ENCODE measurements at places on chromosomes 5 and 9.

- no peak for DNase-seq
These were observed 11.1 kb downstream of the TTC39B start for GRCh38 chr9:15295761-15296405.

- DNase-seq, result no peak
These were observed 37.8 kb upstream of the NDFIP1 start for GRCh38 chr5:142070734-142071133.

DNA sequence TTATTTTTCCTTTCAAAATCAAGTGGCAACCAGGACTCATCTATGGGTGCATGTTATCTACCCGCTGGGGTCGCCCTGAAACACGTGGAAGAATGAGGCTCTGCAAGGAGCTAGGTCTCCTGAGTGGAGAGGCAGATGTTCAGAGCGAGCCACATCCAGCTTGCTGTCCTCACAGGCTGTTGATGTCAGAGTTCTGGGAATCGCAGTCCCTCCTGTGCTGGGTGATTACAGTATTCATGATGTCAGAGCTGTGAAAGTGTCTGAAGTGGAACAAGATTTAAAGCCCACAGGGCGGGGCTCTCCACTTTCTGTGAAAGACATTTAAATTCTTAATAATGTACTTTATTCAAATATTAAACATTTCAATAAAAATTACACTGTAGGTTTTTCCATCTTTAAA, 24.4 kb upstream of the LMX1B start:
- no peak for DNase-seq

DNA sequence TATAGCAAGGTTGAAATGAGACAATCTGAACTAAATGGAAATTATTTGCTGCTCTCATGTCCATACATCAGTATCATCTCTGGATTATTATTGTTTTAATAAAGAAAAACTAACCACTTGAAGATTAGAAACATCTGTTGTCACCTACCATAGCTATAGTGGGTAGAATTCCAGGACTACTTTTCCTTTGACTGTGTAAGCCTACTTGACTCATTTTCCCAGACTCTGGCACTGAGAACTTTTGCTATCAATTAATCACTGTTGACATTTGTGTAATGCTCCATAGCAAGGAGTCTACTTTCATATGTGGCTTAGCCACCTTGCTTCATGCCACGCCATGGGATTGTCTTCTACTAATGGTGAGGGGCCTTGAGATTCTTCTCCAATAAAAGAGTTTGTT, 59.9 kb upstream of the ARRDC3 start:
- DNase-seq, result no peak

DNA sequence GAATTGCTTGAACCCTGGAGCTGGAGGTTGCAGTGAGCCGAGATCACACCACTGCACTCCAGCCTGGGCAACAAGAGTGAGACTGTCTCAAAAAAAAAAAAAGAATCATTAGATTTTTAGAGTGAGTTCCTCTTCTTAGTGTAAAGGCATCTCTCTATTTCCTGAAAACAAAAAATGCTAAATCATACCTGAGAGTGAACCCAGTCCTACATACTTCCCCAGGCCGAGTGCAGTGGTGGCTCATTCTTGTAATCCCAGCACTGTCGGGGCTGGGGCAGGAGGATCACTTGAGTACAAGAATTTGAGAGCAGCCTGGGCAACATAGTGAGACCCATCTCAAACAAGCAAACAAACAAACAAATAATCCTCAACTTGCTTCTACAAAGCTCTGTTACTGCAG, 38.2 kb upstream of the LPAR1 start:
- no peak for DNase-seq

Data from NCI-H1105 (cell line).